MV-4-11 (cell line): ENCODE measurements at places on chromosomes 3 and 15.
A peak's percentile ranks its signal among the peaks of the same experiment; 100 is the strongest.

DNA sequence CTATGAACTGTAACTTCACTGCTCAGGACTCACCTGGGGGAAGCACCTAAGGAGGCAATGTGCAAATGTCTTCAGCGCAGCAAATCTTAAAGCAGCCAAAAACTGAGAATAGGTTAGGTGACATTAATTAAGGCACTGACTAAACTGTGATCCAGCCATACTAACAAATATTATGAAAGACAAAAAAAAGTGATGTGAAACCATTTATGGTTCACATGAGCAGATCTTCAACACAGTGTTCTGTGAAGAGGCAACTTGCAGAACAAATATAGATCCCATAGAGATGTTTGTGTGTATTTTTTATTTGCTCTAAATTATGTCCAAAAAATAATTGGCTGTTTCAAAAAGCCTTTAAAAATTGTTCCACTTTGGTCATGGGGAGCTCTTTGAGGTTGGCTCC, 24.1 kb upstream of the MITF start:
- DNase-seq, result peak; percentile 56

GRCh38 chr15:27933562-27933961, 165.6 kb downstream of the OCA2 start:
- DNase-seq, result no peak

DNA sequence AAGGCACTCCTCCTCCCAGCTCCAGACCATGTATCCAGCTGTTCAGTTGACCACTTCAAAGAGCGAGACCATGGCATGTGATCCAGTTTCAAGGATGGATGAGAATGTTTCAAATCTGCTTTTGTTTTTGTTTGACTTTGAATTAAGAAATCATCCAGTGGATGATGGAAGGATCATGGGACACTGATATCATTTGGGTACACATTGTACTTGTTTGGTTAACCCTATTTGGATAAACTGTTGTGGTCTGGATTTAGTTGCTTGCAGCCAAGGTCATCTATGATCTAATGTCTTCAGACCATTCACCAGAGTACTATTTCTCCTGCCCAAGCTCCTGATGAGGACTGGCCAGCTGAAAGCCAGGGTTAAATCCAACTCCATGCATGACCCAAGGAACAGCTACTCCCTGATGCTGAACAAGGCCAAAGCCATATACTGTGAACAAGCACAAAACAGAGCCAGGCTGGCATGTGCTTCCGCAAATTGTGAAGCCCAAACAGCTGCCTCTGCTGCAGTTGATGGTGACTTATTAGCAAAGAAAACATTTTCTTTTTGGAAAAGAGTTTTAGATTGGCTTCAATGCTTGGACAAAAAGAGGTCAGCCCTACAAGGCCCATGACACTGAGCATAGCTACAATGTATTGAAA, 5.2 kb upstream of the ADAMTS17 start:
- no peak for DNase-seq

- no peak for DNase-seq
These were observed 18.9 kb downstream of the STT3B start for GRCh38 chr3:31551646-31552045.

- DNase-seq, result peak; percentile 28
These were observed 99.9 kb downstream of the ANO10 start for GRCh38 chr3:43521941-43522340.

- DNase-seq, result no peak
These were observed 16.1 kb downstream of the CHAC1 start for GRCh38 chr15:40969363-40969762.

DNA sequence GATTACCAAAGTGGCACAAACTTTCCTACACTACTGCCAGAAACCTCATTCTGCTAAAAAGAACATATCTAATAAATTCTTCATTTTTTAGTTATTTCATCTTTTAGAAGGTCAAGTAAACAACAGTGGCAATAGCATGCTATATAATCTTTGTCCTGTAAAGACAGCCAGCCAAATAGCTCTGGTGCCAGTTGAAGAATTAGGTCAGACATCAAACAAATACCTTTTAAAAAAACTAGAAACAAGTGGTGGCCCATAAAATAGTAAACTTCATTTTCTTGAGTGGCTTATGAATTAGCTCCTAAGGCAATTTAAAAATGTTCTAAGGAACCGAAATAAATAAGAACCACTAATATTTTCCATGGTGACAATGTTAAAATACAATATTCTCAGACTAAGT, 19.5 kb downstream of the CCDC14 start:
- no peak for DNase-seq

- peak; percentile 60 for DNase-seq
These were observed 25.2 kb downstream of the UBE2E1 start for GRCh38 chr3:23830869-23831484.
